ENCODE measurements at places on chromosomes 6 and 20. TPM values are rescaled to one million over a fixed set of nuclear protein-coding genes. Genes with fewer than 3 reads are reported as not detected.

Gene IL20RA
- 0.22 TPM for total RNA-seq

Gene EYA2
- total RNA-seq = not detected

Gene NTSR1
- not detected for total RNA-seq

Gene THBD
- 6.9 TPM for total RNA-seq

Gene OLIG3
- total RNA-seq = not detected

Gene SGK1
- total RNA-seq = 175 TPM

Gene ZBP1
- not detected for total RNA-seq

Gene EPB41L1
- total RNA-seq = 17.4 TPM

Gene ARHGAP40
- total RNA-seq = 5.6 TPM

Gene UCKL1
- total RNA-seq = 35.7 TPM

Gene GPR63
- 0.98 TPM for total RNA-seq
